CD4-positive, alpha-beta T cell treated with Interleukin-4 for 4 hours (primary cell): ENCODE measurements at places on chromosomes 7 and 10.

GRCh38 chr7:149459540-149460452, 1.1 kb downstream of the ZNF777 start:
- DNase-seq = no peak

DNA sequence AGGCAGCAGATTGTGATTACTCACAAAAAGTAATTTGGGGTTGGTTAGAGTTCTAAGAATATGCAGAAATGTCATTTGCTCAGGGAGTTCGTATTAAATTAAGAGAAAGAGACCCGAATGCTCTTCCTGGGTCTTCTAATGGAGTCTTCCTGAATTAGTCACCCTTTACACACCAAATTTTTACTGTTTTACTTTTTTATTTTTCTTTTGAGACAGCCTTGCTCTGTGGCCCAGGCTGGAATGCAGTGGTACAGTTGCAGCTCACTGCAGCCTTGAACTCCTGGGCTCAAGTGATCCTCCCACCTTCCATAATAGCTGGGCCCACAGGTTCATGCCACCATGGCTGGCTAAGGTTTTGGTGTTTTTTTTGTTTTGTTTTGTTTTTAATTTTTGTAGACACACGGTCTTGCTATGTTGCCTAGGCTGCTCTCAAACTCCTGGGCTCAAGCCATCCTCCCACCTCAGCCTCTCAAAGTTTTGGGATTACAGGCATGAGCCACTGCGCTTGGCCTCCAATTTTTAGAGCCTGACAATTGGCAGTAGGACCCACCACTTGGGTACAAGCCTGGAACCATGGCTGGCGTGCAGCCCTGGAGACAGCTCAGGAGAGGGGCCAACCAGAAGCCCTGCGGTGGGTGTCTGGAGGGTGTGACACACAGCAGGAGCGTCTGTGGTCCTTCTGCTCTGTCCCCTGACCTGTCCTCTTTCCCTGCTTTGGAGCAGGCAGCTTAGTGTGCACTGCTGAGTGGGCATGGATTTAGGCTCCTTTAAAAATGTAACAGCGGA, 16.4 kb upstream of the BHLHA15 start:
- no peak for DNase-seq

DNA sequence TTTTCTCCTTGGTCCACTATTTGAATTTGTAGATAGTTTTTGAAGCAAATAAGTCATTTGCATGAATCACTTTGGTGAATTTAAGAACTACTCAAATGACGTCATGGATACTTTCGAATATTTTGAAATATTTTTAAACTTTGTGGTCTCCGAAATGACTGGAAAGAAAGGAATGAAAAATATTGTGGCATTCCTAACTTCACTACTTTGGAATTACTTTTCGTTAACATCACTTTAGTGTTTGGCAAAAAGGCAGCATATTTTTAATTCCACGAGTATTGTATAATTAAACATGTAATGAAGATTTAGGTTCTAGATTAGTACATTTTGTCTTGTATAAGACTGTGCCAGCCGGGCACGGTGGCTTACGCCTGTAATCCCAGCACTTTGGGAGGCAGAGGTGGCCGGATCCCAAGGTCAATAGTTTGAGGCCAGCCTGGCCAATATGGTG, 35.3 kb upstream of the ZRANB1 start:
- no peak for DNase-seq

DNA sequence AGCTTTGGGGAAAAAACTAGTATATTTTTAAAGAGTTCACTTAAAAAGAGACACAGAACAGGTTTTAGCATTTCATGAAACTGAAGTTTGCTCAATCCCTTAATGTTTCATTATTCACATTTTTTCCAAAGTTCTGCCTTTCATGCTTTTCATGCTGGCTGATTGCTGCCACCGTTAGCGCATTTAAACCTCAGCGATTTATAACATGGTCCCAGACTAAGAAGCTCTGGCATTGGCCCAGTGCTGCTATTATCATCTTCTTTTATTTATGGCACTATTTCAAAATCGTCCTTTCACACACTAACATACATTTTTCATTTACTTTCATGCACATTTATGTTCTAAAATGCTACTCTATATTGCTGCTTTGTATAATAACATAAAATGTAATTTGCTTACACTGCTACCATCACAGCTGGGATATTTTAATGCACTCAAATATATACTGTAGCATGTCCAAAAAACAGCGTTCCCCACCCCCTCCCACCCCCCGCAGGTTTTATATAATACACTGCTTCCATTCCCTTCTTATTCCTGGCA, 141.9 kb downstream of the MPP7 start:
- DNase-seq = no peak

GRCh38 chr10:124601431-124602120, 140.0 kb downstream of the LHPP start:
- DNase-seq = no peak
